ENCODE measurements at places on chromosomes 16 and 17.

DNA sequence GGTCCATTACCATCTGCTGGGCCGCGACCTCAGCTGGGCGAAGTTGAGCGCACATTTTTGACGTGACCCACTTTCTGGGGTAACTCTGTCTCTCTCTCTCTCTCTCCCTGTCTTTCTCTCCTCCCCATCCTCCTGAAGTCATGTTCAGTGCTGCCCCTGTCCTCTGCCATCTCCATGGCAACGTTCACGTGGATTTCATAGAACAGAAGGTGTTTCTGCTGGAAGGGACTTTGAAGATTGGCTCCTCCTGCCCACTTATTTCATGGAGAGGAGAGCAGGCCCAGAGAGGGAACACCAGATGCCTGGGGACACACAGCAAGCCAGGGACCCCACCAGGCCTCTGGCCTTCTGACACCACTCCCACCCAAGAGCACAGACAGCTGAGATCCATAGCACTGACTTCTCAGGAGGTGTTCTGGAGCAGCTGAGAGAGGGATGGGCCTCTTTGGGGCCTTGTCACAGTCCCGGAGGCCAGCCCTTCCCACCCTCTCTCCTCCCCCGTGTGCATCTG is 4.2 kb upstream of the CCNF start:
- peak; percentile 28 for DNase-seq

DNA sequence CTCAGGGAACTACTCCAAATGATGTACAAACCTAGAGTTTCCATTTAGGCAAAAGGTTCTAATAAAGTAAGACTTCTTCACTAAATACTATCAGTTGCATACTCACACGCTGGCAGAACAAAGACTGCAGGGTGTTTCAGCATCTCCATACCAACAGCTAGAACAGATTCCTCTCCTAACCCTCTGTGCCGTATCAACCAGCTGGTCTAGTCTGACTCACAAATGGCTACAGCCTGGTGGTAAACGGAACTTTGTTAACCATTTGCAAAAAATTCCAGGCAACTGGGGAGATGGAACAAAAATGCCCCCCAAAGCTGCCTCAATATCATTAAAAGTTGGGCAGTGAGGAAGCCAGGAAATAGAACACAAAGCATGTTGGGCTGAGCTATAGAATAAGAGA is 217.1 kb downstream of the GRIN2A start:
- no peak for DNase-seq

- DNase-seq, result no peak
Measured at GRCh38 chr17:81420769-81421462, 25.7 kb downstream of the BAHCC1 start.

DNA sequence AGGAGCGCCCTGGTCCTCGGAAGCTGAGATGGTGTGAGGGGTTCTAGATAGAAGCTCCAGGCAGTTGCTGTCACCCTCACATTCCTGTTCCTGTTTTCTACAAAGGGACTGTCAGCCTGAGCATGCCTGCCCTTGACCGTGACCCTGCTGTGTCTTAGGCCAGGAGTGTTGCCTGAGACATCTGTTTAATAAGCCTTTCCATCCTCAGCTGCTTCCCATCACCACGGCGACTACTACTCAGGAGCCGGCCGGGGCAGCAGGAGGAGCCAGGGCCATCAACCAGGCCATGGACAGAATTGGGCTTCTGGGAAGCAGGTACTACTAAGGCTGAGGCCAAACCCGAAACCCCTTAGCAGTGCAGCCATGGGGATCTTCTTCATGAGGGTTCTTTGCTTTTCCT is 151.4 kb downstream of the KATNIP start:
- DNase-seq, result no peak

DNA sequence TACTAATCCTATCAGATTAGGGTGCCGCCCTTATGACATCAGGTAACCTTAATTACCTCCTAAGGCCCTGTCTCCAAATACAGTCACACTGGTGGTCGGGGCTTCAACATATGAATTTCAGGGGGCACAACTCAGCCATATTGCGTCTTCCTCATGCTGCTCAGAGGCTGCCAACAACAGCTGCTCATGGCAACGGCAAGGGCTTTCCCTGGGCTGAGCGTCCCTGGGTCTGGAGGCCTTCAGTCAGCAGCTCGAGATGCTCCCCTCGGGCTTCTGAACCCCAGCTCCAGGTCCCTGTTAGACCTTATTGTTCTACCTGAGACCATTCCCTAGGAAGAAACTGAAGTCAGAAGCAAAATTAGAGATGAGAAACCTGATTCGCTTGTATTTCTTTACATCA is 157.2 kb downstream of the TMEM132E start:
- no peak for DNase-seq

DNA sequence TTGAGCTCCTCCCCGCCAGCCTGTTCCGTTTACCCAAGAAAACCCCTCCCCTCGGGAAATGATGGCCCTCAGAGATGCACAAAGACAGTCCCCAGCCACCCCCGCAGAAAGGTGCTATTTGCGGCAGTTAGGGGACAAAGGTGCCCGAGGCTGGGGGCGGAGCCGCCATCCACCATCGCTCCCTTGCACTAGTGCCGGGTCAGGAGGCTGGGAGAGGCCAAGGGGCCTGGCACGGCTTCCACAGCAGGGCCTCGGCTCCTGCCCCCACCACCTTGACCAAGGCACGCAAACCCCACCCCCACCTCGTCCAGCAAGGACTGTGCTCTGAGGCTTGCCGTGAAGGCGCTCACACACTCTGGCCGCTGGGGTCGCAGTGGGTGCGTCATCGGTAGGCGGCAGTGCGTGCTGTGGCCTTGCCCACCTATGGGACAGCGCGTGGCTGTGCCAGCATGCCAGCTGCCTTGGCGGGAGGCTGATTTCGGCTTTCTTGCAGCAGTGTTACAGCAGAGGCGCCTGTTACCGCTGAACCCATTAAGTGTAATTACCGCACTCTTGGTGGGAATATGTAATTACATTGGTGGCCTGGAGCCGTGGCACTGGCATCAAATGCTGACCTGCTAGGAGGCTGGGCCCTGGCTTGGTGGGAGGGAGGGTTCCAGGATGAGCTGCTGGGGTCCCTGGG is 31.8 kb downstream of the TPSG1 start:
- peak; percentile 60 for DNase-seq

GRCh38 chr17:17708816-17709215 is 27.6 kb downstream of the RAI1 start:
- no peak for DNase-seq

- DNase-seq, result no peak
Measured at GRCh38 chr17:77444984-77445759, 304.4 kb downstream of the SEC14L1 start.

GRCh38 chr17:7081341-7082062 is 1.5 kb upstream of the CLEC10A start:
- no peak for DNase-seq

- no peak for DNase-seq
Measured at GRCh38 chr17:75476752-75477489, 20.5 kb downstream of the TMEM94 start.

DNA sequence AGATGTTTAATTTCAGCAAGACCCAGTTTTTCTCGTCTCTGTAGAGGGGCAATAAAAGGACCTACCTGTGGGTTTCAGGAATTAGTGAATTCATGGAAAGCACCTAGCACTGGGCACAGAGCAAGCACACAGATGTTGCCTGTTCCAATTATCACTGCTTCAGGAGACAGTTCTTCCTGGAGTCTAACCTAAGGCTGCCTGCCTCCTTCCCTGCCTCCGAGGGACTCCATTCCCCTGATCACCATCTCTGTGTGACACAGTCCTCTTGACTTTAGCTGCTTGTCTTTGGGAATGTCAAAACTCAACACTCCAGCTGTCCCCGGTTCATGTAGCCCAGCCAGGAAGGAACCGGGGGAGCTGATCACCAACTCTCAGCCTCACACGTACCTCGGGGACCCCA is 474.9 kb downstream of the SLC39A11 start:
- DNase-seq, result no peak

DNA sequence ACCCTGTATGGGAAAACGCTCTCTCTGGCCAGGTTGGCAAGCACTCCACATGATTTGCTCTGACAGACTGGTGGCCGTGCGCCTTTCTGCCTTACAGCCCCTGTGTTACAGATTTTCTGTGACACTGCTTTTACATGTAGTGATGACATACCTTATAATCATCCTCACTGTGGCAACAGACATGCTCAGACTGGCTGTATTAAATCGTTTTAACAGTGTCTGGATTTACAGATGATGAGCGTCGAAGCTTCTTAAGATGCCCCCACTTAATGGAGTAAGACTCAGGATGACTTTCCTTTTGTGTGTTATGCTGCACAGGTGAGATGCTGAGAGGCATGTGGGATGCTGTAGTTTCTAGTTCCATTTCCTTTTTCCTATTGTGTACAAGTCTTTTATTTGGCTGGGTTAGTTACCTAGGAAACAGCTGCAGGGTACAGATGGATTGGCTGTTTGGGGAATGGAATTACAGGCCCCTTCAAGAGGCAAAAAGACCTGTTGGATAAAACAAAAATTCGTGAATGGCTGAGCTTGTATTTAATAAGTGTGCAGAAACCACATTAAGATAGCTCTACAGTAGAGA is 20.9 kb upstream of the VWA3A start:
- peak; percentile 71 for DNase-seq

DNA sequence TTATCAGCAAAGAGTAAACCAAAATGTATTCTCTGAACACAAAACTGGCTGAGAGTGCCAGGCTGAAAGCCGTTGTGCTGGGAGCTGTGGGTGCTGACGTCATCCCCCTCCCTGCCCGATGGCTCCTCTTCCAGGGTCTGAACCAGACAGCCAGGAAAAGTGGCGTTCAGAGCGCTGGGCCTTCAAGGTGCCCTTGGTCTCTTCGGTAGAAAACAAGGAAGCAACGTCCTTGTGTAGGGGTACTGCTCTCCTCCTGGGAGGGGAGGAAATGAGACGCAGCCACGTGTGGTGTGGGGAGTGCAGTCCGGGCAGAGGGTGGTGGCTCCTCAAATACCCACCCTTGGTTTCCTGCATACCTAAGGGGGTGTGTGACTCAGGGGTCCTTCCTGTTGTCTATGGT is 394.7 kb downstream of the SEC14L1 start:
- DNase-seq, result no peak

DNA sequence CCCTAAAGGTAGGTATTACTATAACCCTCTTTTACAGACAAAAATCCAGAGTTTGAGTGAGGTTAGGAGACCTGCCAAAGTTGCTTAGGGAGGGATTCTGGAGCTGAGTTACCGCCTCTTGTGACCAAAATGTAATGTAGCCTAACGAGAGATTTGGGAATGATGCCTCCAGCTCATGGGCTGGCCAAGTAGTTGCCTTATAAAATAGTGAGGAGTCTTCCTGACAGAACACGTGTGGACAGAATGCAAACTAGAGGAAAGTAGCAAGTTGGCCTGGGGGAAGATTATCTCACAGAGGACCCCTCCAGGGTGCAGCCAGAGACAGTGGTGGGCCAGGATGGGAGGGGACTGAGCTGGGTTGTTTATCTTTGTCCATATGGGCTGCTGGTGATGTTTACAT is 543.7 kb upstream of the CDH11 start:
- DNase-seq, result no peak

DNA sequence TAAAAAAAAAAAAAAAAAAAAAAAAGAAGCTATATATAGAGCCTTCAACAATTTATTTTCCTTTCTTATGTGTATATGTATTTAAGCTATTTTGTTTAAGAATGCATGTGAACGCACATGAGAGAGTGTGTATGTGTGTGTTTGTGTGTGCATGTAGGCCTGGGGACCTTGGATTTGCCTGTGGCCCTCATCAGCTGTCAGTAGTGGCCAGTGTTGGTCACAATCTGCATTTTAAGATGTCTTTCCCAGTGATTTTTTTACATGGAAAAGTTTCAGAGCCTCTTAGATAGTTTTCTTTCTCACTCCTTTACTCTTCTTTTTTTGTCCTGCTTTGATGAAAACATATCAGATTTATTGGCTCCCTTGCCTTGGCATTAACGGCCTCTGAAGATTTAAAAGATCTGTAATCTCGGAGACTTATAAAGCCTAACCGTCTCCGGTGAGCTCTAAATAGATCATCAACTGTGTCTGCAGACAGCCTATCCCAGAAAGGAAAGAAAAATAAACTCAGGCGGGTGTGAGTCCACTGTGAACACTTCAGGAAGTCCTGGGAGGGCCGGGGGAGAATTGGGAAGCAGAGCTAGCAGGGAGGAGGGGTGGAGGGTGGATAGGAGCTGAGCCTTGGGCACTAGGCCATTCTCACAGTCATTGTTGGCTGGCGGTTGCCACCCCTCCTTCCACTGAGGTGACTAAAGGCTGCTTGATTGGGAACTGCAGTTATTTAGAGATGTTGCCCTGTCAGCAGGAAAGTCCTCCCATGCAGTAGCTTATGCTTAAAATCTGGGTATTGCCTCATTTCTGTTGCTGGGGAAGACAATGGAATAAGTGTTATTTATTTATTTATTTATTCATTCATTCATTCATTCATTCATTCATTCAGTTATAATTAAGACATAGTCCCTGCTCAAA is 86.8 kb downstream of the WWP2 start:
- DNase-seq, result no peak

- no peak for DNase-seq
Measured at GRCh38 chr17:66518677-66519076, 216.3 kb downstream of the PRKCA start.

- DNase-seq, result no peak
Measured at GRCh38 chr17:49197346-49197998, 12.9 kb downstream of the GNGT2 start.

DNA sequence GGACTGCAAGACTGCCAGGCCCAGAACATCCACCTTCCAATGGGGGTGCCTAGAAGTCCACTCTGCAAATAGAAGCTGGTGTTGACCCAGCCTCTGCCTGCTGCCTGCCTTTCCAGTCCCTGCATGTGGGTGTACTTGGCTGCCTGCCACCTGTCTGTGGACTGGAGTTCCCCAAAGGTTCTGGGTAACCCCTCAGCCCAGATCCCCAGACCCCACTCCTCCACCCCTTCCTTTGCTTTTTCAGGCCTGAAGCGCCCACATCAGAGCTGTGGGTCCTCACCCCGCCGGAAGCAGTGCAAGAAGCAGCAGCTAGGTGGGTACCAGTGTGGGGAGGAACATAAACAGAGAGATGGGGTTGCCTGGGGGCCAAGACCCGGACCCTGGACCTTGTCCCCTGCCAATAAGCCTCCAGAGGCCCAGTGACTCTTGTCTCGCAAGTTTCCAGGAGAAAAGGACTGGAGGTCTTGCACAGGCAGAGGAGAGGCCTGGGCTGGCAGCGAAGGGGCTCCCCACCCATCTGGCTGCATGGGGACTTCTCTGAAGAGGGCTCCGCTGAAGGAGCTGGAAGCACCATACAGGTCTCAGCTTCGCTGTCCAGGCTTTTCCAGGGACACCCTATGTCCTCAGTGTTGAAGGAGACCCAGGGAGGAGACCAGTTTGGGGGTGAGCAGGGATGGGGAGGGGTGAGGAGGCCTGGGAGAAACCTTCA is 34.3 kb downstream of the NLRC5 start:
- DNase-seq, result no peak

DNA sequence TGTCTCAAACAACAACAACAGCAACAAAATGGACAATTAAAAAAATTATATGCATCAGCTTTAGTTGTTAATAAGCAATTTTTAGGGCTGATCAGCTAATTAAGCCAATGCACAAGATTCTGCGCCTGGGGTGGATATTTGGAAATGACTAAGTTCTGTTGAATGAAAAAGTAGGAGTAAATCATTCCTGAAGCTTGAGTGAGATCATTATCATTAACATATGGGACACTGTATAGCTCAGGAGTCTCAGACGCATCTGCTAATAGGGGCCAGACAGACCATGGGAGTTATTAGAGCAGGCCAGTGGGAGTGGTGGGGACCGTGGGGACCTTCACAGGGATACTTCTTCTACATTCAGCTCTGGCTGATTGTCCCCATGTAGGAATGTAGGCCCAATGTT is 22.8 kb downstream of the IRX5 start:
- DNase-seq, result no peak

GRCh38 chr16:63481060-63481459 is 1444.8 kb upstream of the CDH8 start:
- no peak for DNase-seq

GRCh38 chr17:83109793-83110645 is 30.6 kb downstream of the METRNL start:
- peak; percentile 34 for DNase-seq

- peak; percentile 62 for DNase-seq
Measured at GRCh38 chr17:42247734-42248133, 28.5 kb downstream of the STAT5B start.
